Fibroblast of the aortic adventitia (primary cell): ENCODE measurements at places on chromosomes 13 and 19. TPM values are rescaled to one million over a fixed set of nuclear protein-coding genes. Genes with fewer than 3 reads are reported as not detected.
A peak's percentile ranks its signal among the peaks of the same experiment; 100 is the strongest.

GRCh38 chr19:5889288-5889971, 14.2 kb downstream of the NDUFA11 start:
- DNase-seq = peak; percentile 43

- no peak for DNase-seq
Measured at GRCh38 chr19:11154683-11155047, 917 bp downstream of the SPC24 start.

DNA sequence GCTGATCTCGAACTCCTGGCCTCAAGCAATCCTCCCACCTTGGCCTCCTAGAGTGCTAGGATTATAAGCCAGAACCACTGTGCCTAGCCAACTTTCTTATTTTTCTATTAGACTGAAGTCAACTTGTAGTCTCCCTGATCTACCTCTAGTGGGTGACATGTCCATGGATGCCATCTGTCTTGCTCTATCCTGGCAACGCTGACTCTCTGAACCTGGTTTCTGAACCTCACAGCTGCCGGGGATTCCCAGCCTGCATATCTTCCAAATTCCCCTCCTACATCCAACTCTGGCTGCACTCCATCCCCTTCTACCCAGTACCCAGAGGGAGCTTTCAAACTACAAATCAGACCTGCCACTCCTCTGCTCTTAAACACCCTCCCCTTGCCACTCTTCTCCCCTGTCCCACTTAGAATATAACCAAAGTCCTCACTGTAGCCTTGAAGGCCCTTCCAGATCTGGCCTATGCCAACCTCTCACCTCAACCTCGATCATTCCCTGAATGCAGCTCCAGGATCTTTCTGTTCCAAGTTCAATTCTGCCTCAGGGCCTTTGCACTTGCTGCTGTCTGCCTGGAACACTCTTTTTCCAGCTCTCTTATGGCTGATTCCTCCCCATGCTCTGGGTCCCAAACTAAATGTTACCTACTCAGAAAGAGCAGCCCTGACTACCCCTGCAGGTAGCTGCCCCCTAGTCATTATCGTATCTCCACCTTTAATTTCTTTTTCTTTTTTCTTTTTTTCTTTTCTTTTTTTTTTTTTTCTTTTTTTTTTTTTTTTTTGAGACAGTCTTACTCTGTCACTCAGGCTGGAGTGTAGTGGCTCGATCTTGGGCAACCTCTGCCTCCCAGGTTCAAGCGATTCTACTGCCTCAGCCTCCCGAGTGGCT, 2.2 kb downstream of the CLIP3 start:
- peak; percentile 37 for DNase-seq

- no peak for DNase-seq
Measured at GRCh38 chr19:10828981-10829821, 6.8 kb downstream of the TMED1 start.

DNA sequence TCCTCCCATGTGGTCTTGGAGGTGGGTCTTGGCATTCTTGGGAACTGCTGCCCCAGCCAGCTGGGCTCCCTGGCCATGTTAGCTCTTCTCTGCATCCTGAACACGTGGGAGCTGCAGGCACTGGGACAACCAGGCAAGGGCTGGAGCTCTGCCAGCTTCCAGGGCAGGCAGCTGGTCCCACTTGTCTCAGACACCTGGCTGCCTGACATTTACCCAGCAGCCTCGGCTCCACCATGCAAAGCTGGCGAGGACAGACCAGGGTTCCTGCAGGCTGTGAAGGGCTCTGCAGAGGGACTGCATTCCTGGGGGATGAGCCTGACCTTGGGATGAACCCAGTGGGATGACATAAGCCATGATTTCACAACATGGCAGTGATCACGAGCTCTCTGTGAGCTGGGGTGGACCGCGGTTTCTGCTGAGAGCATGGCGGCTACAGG, 99.0 kb upstream of the TSHZ3 start:
- peak; percentile 79 for DNase-seq

Gene CASP14
- not detected in 2 replicates for total RNA-seq
